ENCODE measurements at places on chromosomes 6 and 20.
A peak's percentile ranks its signal among the peaks of the same experiment; 100 is the strongest.

- no peak for DNase-seq
These were observed 163.4 kb upstream of the SLC24A3 start for GRCh38 chr20:19048995-19049501.

- no peak for DNase-seq
These were observed 1.1 kb upstream of the SLC4A11 start for GRCh38 chr20:3239867-3240775.

- no peak for DNase-seq
These were observed 92.3 kb downstream of the SEL1L2 start for GRCh38 chr20:13898012-13898612.

- DNase-seq: no peak
These were observed 137.2 kb downstream of the WDR27 start for GRCh38 chr6:169564453-169565240.

GRCh38 chr6:123598011-123598410 is 38.7 kb downstream of the TRDN start:
- DNase-seq: no peak

GRCh38 chr20:46311039-46311650 is 2.8 kb upstream of the CDH22 start:
- DNase-seq: no peak

- DNase-seq: no peak
These were observed 4.4 kb downstream of the MYLK2 start for GRCh38 chr20:31823360-31824124.

DNA sequence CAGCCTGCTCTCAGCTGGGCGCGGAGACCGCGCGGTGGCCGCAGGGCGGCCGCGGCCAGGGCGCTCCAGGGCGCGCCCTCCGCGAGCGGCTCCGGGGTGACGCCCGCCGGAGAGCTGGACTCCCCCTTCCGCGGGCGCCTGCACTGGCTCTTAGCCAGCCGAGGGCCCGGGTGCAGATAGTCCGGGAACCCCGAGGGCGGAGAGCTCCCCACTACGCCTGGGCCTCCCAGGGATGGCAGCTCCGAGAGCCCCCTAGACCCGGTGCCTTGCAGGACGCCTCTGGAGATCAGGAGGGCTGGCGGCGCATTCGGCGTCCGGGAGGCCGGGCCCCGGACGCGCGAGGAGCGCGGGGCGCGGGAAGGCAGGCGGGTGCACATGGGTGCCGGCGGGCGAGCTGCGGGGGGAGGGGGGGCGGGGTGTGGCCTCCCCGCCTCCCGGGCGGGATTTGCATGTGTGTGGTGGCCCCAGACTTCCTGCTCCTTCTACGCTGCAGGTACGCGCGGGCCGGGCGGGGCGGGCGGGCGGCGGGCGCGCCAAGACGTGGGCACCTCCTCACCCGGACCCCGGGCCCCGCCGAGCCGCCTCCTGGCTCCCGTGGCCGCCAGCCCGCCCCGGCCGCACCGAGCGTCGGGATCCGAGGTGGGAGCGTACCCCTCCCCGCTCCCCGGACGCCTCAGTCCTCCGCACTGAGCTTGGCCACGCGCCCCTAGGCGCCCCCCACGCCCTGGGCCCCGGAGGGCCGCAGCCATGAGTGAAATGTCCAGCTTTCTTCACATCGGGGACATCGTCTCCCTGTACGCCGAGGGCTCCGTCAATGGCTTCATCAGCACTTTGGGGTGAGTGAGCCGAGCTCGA is at the start of gene ITPR3:
TSS of gene ITPR3 (plus strand) at position 467 of the 855 bp plus-strand sequence. CDS start at position 748, 281 bp downstream.
- DNase-seq: peak; percentile 38

DNA sequence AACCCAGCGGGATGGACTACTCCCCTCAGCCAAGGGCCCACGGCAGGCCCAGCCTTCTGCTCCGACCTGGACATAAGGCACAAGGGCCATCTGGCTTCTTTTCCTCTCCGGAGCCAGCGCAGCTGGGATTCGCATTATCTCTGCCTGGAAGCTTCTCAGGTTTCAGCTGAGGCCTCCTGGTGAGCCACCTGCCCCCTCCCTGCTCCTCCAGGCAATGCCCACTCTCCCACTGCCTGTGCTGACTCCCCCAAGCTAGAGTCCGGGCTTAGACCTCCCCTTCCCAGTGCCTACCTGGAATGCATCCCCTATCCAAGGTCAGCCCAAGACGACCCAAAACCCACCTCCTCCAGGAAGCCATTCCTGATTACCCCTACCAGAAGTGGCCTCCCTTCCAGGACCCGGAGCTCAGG is 60.7 kb downstream of the EZR start:
- DNase-seq: no peak

- no peak for DNase-seq
These were observed 26.5 kb downstream of the UQCC2 start for GRCh38 chr6:33684983-33685382.

- no peak for DNase-seq
These were observed 211.7 kb upstream of the PRND start for GRCh38 chr20:4509825-4510522.

- no peak for DNase-seq
These were observed 15.8 kb upstream of the SERPINB9 start for GRCh38 chr6:2918936-2919335.

DNA sequence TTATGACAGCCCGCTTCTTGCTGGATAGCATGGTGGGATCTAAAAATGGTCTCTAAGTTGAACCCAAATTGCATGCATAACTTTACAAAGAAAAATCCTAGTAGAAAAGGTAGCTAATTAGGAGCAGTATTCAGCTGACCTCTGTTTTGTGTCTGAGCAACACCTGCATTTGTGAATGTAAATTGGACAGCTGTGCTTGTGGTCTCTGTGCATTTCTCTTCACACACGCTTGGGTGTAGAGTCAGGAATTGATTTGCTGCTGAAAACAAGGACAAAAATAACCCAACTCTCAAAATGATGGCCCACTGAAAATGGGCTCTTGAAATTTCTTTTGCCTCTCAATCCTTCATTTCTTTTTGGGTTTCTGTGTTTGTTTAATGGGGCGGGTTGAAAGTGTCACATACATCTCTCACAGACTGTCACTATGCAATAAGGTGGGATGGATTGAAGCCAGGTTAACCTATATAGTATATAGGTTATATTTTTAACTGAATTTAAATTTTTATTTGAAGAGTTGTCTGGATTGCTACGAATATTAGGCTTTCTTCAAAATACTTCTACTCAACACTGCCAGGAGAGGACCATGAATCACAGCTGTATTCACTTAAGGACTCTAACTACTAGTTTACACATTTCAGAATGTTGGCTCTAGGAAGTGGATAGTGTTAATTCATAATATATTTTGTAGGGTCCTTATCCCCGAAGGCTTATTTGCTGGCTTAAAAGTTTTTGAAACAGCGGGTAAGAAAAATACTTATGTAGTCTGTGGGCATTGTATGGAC is 46.5 kb downstream of the SOBP start:
- no peak for DNase-seq

DNA sequence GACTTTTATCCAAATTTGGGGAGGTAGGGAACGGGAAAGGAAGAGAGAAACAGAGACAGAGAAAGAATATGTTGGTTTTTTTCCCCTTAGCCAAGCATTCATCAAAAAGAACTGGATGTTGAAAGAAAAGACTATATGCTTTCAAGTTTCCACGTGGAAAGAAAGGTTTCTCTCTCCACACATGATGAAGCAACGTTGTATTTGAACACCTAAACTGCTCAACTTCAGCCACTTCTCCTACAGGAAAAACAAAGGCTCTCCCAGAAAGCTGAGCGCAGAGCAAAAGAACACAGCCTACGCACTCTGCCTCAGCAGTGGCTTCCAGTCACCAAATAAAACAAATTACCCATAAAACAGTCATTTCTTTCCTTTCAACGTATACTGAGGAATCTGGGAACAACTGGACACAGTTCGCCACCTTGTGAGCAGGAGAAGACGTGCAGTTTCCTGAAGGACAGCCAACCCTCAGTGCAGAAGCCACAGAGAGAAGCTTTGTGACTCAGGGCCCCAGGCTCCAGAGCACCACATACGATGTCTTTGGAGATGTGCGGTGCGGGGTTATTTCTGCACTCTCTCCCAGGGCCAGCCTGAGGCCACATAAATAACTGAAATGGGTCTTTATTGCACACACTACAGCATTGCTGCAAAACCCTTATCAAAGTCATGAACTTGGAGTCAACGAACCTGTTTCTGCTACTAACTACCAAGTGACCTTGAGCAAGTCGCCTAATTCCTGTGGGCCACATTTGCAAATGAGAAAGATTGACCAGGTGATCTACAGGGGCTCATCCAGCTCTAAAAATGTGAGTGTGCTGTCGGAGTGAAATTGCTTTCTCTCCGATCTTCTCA is 10.1 kb downstream of the IL17F start:
- no peak for DNase-seq

DNA sequence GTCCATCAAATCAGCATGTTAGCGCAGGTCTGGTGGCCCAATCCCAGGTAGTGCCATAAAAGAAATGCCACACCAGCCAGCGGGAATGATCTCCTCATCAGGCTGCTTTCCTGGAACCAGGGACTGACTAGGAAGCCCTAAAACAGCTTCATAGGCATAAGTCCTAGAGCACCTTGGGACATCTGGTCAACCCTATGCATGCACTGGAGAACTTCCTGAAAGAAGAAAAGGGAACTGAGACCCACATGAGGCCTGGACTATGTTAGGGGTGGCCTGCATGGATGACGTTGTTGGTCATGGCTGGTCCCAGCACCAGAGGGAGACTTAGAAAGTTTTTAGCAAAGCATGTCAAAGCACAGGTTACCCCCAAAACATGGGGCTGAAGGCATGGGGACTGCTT is 7.6 kb upstream of the KCNK16 start:
- DNase-seq: no peak

DNA sequence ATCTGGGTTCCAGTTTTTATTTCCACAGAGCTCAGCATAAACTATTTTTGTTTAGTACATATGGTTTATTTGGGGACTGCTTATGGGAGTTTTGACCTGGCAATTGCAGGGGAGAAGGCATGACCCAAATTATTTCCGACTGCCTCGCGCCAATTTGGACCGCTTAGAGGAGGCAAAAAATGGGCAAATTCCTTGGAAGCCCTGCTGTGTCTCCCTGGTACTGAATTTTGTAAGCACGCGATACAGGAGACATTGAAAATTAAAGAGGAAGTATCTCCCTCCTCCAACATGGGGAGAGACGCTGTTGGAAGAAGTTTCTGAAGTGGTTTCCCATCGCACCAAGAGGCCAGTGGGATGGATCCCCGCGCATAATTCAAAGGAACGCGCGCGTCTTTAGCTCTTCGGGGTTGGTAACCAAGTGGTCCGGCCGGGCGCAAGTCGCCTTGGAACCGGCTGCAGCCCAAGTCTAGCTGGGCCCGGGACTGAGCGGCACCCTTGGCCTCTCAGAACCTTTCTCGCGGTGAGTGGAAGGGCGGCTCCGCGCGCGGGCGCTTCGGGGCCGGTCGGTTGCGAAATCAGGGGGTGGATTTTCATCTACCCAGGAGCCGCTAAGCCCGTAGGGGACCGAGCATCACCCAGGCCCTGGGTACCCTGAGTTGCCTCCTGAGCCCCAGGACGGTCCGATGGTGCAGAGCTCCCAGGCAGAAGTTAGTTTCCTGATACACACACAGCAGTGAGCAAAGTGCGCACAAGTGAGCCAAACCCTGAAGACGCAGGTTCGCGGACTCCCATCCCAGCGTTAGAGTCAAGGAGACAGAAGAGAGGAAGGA is 6.2 kb downstream of the NKX2-2 start:
- no peak for DNase-seq

DNA sequence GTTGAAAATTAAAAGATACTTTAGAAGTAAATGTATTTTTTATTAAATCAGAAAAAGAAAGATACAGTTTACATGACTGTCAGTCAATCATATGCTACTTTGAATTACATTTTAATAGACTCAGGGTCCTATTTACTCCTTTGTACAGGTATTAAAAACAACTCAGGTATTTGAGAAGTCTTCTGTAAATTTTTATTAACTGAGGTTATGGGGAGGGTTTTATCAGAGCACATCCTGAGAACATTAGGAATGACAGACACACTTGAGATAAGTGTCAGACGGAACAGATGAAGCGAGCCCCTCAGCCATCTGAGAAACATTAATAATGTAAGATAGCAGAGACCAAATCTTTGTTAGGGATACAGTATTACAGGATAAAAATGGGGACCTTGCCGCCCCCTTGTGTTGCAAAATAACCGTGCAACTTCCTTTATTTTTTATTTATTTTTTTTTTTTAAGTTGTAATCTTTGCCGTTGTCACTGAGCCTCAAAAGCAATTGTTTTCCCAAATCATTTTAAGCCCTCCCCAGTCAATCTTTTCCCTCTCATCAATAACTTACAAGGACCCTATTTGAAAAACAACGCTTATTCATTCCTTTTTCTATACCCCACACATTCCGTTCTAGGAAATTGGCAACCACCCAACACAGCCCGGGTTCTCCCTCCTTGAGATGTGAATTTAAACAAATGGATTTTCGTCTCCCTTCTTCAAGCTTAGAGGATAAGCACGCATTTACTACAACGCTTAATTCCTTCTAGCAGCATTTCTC is 126.7 kb downstream of the BCAS1 start:
- no peak for DNase-seq

DNA sequence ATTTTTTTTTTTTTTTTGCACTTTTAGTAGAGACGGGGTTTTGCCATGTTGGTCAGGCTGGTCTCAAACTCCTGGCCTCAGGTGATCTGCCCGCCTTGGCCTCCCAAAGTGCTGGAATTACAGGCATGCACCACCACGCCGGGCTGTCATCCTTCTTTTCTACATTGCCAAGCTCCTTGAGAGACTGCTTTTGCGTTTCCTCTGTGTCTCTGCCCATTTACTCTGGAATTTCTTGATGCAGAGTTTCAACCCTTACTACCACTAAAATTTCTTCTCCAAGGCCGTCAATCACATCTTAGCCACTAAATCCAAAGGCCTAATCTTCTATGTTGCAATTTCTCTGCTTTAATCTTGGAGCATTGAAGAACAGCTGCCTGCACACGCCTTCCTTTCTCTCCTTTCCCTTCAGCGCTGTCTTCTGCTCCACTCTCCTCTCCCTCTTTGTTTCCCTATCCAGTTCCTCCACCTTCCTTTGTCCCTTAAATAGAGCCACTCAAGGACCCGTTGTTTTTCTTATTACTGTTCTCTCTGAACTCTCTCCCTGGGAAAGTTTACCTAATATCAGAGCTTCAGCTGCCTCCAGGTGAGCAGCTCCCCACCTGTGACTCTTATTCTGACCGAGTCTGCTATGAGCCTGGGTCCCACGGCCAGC is 98.8 kb downstream of the SLC35B3 start:
- DNase-seq: no peak

GRCh38 chr6:33993091-33993490 is 152.8 kb downstream of the GRM4 start:
- no peak for DNase-seq

GRCh38 chr6:120384671-120385070 is 949.6 kb downstream of the TBC1D32 start:
- no peak for DNase-seq

DNA sequence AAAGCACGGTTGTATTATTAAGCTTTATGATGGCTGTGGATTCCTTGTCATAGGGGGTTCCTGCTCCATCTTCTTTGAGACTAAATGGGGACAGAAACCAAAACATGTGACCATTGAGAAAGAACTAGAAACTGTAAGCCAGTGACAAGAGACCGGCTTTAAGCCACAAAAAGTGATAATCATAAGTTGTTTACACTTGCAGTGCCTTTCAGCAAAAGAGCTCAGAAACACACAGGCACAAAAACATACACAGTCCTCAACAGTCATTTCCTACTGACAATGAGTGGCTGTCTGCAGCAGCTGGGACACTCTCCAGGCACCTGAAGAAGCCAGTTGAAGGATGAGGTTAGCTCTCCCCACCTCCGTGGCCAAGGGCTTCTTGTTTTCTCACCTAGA is 20.0 kb upstream of the UBE2J1 start:
- no peak for DNase-seq

- DNase-seq: no peak
These were observed 158.6 kb upstream of the RIMS1 start for GRCh38 chr6:71727632-71728294.

- no peak for DNase-seq
These were observed 8.3 kb downstream of the RIPOR2 start for GRCh38 chr6:24927277-24927955.

- DNase-seq: no peak
These were observed 52.1 kb downstream of the DEK start for GRCh38 chr6:18212231-18212630.

Data from stimulated activated CD4-positive, alpha-beta T cell treated with anti-CD3 and anti-CD28 coated beads, Interleukin-1b, Interleukin-23, amount 100 ng/mL, for 1 hour (primary cell).